Stimulated activated CD4-positive, alpha-beta T cell treated with anti-CD3 and anti-CD28 coated beads, Interleukin-2, amount 100 ng/mL, for 24 hours (primary cell): ENCODE measurements at places on chromosomes 3 and 15.
A peak's percentile ranks its signal among the peaks of the same experiment; 100 is the strongest.

DNA sequence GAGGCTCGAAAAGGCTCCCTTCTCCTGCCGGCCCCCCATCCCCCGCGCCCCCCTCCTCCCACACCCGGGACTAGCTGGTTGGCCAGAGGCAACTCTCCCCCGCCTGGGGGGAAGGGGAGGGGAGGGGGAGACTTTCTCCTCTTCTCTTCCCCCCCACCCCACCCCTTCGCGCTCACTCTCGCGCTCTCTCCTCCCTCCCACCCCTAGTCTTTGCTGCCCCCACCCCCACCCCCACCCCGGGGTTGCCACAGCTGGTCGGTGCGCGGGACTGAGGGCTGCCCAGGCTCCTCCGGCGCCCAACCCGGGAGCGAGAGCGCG is 710 bp downstream of the MECOM start:
- DNase-seq: no peak

DNA sequence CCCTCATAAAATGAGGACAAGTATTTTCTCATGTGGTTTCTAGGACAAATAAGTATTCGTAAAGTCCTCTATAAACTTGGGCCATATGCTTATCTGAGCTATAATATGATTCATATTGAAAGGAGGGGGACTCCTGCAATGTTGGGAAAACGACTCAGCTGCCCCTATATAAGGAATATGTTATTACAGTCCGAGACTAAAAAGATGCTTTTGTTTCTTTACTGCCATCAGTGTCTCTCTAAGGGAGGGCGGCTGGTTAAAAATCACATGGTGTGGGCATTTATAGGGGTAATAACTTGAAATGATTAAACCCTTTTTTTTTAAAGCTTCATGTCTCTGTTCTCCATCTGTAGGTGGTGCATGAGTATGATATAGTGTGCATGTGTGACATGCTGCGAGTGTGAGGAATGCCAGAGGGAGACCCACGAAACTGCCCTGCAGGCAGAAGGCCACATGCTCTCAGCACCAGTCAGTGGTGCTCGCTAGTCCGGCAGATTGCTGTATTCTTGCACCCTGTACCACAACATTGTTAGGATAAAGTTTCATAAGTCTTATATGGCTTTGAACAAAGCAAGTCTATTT is 256.0 kb upstream of the CTDSPL start:
- no peak for DNase-seq

DNA sequence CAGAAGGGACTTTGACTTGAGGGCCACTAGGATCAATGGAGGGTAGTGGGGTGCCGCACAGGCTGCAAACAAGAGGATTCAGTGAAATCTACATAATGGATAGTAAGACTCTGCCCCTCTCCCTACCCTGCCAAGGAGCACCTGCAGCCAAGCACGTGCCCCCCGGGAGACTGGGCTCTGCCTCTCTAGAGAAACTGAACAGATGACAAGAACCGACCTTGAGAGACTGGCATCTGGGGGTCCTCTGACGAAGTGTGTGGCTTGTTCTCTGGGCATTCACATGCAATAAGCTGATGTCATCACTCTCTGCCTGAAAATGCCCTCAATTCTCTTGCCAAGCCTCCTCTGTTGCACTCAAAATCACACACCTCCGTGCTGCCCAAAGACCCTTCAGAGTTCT is 132.3 kb downstream of the FAM43A start:
- DNase-seq: no peak

GRCh38 chr3:158384019-158384418 is 187.0 kb upstream of the MLF1 start:
- DNase-seq: no peak

- no peak for DNase-seq
These were observed 30.2 kb downstream of the PTPN23 start for GRCh38 chr3:47410801-47411646.

DNA sequence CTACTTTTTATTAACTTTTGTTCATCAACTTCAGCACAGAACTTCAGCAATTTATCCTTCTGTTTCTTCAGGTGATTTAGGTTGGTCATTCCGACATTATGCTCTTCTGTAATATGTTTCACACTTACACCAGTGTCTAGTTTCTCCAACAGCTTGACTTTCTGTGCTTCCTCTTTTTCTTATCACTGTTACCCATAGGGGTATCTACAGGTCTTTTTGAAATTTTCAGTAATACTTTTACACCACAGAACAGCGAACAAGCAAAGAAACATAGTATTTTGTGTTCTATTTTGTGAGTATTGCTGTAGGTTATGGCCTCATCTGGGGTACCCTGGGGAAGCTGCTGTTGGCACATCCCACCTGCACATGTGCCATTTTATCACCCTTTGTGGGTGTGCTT is 260.7 kb downstream of the NSUN3 start:
- no peak for DNase-seq

DNA sequence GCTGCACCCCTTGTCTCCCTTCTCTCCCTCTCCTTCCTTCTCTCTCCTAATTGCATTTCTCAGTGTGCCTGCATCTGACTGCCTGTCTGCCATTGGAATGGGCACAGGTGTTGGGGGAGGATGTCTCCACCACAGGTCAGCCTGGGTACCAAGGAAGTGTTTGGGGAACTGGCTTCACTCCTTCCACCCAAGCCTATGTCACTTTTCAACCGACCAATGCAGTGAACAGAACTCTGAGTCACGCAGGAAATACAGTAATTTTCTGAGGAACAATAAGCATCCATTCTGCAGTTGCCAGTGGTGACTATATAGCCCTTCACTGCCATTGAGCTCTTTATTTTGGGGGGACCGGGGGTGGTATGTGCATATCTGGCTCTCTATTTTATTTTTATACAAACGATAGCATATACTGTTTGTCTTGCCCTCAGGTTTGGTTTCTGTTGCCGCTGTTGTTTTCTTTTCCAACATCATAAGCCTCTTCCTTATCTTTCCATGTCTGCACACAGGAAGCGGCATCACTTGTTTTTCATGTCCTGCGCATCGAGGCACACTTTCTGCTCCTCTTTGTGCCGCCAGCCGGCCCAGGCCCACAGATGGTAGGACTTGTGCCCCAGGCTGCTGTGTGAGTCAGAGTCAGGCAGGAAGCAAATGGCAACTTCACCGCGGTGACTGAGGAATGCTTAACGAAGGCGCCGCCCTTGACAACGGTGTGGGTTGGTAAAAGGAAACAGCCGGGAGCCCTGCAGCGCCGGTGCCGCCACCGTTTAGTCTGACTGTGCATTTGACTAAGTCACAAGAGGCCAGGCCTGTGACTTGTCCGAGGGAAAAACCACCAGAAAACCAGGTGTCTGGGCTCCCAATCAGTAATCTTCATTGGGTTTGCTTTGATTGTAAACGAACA is 21.1 kb upstream of the CDCP1 start:
- peak; percentile 88 for DNase-seq
